NCI-H82 (cell line): ENCODE measurements at places on chromosomes 16 and 17.
A peak's percentile ranks its signal among the peaks of the same experiment; 100 is the strongest.

DNA sequence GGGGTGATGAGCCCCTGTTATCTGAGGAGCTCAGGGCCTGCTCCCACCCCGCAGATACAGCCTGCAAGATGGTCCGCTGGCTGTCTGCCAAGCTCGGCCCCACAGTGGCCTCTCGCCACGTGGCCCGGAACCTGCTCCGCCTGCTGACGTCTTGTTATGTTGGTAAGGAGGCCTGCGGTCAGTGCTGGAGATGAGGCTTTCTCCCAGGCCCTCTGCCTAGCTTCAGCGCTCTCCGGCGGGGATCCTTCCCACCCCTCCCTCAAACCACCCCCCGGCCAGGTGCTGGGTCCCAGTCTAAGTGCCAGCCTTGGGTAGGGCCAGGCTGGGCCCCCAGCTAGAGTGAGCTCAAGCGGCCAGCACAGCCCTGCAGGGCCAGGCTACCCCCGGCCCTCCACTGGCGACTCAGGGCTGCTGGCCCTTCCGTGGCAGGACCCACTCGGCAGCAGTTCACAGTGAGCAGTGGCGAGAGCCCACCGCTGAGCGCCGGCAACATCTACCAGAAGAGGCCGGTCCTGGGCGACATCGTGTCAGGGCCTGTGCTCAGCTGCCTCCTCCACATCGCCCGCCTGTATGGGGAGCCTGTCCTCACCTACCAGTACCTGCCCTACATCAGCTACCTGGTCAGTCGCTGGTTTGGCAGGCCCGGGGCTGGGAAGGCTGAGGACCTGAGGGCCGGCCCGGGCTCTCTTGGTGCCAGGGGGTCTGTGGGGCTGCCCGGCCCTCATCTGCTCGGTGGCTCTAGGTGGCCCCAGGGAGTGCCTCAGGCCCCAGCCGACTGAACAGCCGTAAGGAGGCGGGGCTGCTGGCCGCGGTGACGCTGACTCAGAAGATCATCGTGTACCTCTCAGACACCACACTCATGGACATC lies 6.1 kb downstream of the WDR81 start:
- DNase-seq: peak; percentile 85

DNA sequence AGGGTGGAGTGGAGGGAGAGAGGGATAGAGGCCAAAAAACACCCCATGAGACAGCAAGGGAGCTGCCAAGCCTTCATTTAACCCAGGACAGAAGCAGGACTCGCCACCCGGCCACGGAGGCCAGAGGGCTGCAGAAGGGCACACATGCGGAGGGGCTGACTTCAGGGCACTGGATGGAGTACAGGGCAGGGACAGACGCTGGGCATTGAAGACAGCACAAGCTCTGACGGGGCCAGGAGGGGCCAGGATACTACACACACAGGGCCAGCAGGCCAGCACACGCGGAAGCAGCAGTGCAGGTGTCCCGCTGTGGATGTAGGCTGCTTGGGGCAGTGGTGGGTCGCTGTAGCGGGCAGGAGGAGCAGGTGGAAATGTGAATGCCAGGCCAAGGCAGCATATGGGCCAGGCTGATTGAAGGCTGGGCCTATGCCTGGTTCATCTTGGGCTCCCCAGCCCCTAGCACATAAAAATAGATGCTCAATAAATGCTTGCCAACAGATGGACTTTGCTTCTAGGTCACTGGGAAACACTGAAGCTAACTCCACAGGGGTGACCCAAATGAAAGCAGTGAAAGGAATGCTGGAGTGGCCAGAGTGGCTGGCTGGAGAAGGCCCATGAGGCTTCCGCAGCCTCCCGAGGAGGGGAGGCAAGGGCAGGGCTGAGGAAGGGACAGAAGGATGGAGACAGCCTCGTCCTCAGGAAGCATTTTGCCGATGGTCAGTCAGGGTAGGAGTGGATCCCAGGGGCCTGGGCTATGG lies 61.6 kb downstream of the GNA13 start:
- DNase-seq: no peak

- DNase-seq: no peak
Measured at GRCh38 chr16:73420676-73421075, 372.7 kb upstream of the ZFHX3 start.

- DNase-seq: no peak
Measured at GRCh38 chr16:12611006-12611477, 192.6 kb downstream of the CPPED1 start.

- DNase-seq: no peak
Measured at GRCh38 chr16:64742455-64743223, 379.2 kb downstream of the CDH11 start.

DNA sequence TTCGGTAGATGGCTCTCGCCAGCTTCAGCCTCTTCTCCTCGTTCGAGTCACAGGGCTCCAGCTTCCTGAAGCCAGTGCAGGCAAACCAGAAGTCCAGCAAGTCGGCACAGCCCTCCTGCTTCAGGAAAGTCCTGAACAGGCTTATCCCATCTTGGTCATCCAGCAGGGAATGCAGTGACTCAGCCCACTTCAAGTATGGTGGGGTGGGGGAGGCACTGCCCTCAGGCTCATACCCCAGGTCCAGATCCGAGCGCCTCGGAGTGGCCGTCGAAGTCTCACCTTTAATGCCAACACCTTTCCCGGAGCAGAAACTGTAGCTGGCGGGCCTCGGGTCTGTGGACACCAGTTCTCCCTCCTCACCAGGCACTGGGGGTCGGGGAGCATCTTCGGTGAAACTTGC lies 5.9 kb downstream of the AXIN1 start:
- no peak for DNase-seq

DNA sequence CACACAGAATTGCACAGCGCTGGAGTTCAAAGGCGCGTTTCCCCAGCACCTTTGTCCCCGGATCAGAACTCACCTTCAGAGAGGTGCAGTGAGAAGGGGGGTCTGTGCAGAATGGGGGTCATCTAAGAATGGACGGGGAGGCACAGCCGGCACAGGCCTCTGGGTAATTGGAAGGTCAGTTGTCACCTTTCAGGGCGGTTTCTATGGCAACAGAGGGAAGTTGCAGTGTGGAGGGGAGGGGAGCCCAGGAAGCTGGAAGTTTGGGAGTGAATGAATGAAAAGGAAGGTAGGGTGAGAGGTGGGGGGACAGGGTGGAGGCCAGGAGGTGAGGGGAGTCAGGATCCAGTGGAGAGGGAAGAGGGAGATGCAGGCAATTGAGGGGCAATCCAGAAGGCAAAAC lies 12.4 kb upstream of the KCNG4 start:
- DNase-seq: no peak

DNA sequence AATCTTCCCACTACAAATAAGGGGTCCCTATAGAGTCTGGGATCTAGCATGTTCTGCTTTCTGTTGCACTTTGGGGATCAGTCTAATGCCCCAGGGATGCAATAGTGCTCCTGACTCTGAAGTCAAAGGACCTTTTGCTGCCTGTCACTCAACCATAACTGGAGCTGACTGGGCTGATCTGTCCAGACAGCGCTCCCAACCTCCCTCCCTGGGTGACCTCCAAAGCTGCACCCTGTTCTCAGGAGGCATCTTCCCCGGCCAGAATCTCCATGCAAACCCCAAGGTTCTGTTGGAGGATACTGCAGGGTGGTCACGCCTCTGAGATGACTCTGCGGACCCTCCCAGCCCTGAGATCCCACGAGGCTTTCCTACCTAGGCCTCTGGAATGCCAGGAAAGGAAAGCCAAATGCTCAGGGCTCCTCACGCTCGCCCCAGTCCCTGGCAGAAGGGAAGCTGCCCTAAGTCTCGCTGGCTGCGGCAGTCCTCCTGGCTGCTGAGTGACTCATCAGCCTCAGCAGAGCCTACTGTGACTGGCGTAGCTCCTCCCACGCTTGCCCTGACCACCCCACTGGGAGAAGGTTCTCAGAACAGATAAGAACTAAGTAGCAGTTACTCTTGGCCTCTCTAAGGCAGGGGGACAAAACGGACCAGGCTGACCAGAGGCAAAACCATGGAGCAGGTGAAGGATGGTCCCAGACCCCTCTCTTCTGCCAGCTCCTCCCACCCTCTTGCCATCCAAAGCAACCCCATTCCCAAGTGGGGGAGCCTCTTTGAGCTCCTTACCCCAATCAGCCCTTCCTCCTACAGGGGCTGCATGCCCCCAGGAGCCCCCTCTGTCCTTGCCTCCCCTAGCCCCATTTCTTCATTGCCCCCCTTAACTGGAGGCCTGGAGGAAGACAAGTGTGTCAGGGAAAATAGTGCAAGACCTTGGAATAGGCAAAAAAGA lies 124.1 kb upstream of the TNRC6C start:
- peak; percentile 37 for DNase-seq

GRCh38 chr16:47816511-47816910 lies 339.3 kb downstream of the ABCC12 start:
- DNase-seq: no peak

DNA sequence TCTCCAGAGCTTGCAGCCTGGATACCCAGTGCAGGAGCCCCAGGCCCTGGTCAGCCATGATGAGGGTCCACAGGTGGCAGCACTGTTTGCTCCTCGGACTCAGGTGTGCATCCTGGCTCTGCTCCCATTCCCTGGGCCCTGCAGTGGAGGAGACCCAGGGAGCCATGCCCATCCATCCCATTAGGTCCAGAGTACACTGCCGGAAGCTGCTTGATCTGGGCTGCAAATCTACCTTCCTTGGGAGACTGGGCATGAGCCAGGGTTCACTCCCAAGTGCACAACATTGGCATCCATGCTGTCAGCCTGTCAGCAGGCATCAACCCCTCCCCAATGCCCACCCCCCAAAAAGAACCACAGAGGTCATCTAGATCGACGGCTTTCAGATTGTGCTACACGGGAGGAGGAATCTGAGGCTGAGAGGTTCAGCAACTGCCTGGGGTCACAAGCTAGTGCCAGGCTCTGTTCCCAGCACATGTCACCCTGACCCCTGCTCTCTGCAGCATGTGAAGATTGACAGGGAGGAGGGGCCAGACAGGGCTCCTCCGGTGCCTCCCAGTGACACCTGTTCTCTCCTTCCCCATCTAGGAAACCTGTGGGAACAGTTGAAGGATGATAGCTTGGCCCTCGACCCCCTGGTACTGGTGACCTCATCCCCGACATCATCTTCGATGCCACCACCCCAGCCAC lies 15.7 kb downstream of the UNC119 start:
- no peak for DNase-seq

DNA sequence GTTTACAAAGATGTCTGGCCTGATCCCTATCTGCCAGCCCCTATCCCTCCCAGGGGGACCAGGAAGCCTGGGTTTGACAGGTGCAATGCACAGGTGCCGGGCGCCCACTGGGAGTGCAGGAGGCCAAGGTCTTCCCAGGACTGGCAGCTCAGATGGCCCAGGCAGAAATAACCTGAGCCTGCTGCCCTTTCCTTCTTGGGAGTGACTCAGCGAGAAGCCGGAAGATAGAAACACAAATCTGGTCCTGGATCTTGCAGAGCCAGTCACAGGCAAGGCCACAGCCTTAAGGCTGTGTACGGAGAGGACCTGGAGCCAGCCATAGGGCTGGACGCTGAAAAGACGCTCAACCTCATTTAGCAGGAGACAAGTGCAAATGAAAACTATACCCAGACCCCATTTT lies 27.7 kb downstream of the GPR142 start:
- DNase-seq: no peak

GRCh38 chr17:57277923-57278604 lies 21.7 kb downstream of the MSI2 start:
- no peak for DNase-seq

DNA sequence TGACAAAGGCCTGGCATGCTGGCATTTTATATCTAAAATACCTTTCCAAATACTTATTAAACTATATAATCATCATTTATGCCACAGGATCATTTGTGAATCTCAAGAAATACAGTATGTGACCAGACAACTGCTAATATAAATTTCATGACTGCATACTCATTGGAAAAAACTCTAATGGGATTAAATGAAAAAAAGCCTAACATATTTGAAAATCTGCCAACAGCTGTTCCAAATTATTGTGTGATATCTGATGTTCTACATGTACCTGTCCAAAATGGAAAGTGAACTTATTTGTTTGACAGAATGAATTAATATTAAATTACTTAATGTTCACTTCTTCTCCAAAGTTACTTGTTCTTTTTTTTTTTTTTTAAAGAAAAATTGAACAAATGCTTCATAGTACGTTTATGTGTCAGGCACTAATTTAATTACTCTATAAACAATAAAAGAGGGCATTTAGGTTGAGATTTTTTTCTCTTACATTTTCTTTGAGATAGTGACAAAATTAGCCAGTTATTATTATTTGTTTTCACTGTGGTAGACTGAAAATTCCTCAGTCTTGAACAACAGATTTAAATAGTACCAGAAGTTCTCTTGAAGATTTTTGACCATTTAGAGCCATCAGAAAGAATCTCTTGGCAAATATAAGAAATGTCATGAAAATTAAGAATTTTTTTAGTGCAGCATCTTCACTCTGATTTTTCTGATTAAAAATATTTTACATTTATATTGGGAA lies 114.0 kb downstream of the FTO start:
- no peak for DNase-seq

- no peak for DNase-seq
Measured at GRCh38 chr17:68175905-68176304, 71.9 kb upstream of the AMZ2 start.

GRCh38 chr17:27354051-27354490 lies 60.2 kb downstream of the WSB1 start:
- no peak for DNase-seq

GRCh38 chr17:72592242-72592966 lies 471.6 kb downstream of the SOX9 start:
- DNase-seq: peak; percentile 79

DNA sequence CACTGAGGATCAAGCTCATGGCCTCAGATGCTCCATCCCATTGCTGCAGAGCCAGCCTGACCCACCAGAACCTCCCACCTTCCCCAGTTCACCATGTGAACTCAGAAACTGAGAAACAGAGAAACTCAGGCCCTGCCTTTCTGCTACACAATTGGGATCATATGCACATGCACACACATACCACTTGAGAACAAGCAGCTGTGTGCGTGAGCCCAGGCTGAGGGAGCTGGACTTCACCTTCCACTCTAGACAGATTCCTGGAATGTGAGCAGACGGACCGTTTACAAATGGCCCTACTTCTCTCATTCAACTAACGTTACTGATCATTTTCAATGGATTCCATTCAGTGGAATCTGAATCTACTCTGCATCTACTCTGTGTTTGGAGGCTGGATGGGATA lies 1.7 kb upstream of the SPEM2 start:
- no peak for DNase-seq

DNA sequence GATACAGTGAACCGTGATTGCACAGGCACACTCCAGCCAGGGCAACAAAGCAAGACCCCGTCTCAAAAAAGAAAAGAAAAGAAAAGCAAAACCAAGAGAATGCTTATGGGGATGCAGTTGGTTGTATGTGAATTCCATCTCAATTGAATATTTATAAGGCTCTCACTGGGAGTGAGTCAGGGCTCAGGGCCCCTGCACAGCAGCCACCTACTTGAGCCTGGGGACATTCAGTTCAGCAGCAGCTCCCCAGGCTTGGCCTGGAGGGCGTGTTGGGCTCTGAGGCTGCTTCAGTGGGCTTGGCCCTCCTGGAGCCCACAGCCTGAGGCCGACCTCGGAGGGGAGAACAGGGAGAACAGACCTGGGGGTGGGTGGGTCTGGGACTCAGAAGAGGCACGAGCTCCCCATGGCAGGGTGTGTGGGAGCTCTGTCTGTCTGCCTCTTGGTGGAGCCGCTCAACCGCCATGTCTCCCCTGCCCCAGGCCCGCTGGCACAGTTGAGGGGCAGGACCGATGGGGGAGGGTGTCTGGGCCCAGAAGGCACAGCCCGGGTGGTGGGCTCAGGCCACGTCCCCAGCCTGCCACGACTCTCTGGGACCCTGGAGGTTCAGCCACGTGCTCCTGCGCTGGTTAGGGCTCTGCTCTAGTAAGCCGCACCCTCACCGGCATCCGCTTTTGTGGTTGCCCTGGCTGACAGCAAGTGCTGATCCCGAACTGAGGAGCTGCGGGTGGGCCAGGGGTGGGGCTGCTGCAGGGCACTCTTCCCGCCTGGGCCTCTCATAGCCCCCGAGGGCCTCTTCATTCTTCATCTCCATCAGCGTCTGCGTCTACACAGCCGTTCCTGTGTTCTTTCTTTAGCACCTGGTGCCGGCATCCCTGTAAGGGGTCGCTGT lies 24.8 kb downstream of the ZFPM1 start:
- DNase-seq: no peak
